ENCODE measurements at places on chromosomes 2 and 18.

- peak; percentile 64 for DNase-seq
Measured at GRCh38 chr2:49255409-49255971, 101.2 kb upstream of the FSHR start.

- DNase-seq, result no peak
Measured at GRCh38 chr2:155975734-155976133, 356.8 kb downstream of the NR4A2 start.

DNA sequence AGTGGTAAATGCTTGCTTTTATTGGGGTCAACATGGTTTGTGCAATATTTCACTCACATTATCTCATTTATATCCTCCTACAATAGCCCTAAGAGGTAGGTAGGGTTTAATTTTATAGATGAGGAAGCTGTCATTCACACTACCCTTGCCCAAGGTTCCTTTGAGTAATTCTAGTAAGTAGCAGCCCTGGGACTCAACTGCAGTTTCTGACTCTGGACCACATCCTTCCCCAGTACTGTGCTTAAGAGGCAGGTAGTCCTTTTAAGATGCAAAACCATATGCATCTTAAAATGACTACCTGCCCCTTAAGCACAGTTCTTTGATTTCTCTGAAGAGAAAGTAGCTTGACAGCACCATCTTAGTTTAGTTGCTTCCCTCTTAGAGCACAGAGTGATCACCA lies 15.7 kb upstream of the NT5C1B start:
- no peak for DNase-seq

- no peak for DNase-seq
Measured at GRCh38 chr2:24915796-24916195, 4.2 kb downstream of the ADCY3 start.

- DNase-seq, result no peak
Measured at GRCh38 chr18:50796495-50796894, 23.3 kb downstream of the MRO start.

GRCh38 chr2:236168110-236169080 lies at the start of gene GBX2:
Gene GBX2, minus strand, starts transcription at chr2:236168386. Its CDS starts 415 bp downstream, at chr2:236167971.
- peak; percentile 53 for DNase-seq

DNA sequence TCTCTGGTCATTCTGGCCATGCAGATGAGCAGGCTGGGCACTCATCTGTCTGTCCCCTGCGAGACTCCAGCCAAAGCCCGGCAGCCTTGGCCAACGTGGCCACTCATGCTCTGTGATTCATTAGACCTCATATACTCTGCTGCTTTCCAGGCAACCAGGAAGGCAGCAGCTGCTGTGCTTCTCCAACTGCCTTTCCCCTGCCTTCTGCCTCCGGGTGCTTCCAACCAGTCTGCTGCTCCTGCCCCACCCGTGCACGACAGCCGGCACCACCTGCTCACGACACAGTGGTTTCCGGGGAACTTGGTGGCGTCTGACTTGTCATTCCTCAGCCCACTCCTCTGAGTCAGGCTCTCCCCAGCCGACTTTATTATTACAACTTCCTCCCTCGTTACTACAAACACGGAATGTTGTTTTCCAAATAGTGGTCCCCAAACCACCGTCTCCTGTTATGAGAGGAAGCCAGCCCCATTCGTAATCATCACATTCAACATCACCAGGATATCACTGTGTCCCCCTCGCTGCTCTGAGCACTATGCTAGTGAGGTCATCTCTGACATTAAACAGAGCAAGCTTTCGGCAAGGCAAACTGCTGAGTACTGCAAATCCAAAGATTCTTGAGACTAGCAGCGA lies 392.4 kb downstream of the ALK start:
- DNase-seq, result no peak

- no peak for DNase-seq
Measured at GRCh38 chr2:12424219-12424618, 292.5 kb upstream of the TRIB2 start.

DNA sequence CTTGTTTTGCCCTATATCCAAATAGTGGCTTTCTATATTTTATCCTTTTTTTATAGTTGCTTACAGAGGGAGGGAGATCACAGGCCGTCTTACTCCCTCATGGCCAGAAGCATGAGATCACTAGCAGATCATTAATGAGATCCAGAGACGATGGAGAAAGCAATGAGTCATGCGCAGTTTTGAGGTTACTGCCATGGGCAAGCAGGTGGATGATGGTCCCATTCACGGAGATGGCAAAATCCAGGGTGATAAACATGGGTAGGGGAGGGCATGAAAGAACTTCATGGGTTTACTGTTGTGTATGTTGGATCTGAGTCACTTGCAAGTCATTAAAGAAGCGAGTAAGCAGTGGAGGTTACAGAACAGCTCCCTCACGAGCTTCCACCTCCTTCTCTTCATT lies 60.4 kb downstream of the C18orf63 start:
- no peak for DNase-seq

- no peak for DNase-seq
Measured at GRCh38 chr18:32152705-32153448, 37.0 kb upstream of the MEP1B start.

GRCh38 chr18:37395138-37395537 lies 170.5 kb downstream of the CELF4 start:
- DNase-seq, result no peak

DNA sequence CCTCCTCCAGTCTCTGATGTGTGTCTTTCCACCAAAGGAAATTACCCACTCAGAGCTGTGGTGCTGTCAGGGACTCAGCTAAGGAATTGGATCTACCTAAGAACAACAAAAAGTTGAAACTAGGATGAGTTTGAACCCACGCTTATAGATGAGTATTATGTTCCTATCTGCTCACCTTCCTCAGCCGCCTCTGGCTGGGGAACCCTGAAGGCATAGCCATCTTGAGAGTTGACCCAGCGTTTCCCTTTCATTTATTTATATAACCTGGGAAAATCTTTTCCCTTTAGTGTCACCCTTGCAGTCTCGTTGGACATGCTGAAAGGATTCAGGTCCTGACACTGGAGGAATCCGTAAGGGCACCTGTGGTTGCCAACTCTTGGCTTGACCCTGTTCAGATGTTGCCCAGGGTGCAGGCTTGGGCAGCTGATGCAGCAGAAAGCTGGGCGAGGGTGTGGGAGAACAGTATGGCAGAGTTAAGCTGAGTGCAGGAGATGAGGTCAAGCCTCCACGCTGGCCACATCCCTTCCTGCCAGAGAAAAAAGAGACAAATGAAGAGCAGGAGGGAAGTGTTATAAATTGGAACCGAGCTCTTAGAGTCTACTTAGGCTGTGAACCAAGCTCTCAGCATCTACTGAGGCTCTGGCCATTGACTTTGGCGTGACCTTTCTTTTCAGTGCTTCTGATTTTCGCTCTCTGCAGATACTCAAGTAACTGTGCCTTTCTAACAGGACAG lies 1.9 kb downstream of the CDH20 start:
- peak; percentile 43 for DNase-seq

GRCh38 chr18:3902676-3903075 lies 452.7 kb downstream of the TGIF1 start:
- no peak for DNase-seq

DNA sequence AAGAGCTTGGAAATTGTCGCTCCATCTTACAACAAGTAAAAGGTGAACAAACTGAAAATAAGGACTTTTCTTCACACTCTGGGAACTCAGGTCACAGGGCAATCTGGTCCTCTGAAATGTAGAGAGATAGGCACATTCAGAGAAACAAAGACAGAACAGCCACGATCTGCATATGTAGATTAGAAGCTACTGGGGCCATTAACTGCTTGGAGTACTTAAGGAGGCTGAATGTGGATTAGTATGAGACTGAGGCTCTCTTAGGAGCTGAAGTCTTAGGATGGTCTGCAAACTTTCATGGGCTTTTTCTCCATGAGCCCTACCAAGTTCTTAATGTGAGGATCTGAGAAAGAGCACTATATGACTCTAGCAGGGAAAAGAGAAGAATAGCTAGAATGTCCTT lies 265.3 kb upstream of the NXPH2 start:
- DNase-seq, result no peak

GRCh38 chr2:201072201-201072530 lies 365 bp downstream of the NDUFB3 start:
- DNase-seq, result peak; percentile 17

- no peak for DNase-seq
Measured at GRCh38 chr2:33430077-33430476, 46.4 kb upstream of the RASGRP3 start.

DNA sequence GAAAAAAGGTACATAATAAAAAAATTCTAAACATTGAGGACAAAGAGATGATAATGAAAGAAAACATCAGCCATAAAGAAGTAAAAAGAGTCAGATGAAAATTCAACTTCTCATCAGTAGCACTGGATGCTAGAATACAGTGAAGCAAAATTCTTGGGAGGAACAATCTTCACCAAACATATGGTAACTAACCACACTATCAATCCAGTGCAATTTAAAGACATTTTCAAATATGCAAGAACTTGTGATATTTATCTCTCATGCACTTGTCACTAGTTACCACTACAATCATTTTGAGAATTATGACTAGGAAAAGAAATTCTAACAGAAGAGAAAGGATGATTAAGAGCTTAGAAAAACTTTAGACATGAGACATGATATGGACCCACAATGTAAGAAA lies 127.4 kb downstream of the RTTN start:
- DNase-seq, result no peak

DNA sequence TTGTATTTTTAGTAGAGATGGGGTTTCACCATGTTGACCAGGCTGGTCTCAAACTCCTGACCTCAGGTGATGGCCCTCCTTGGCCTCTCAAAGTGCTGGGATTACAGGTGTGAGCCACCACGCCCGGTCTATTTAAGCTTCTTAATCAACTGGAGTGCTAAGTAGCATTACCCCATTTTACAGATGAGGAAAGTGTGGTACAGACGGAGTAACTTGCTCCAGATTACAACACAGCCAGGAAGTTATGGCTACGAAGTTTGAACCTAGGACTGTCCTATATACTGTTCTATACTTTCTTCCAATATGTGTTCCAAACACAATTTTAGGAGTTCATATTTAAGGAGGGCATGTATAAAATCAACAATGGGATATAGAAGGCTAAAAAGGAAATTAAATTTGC lies 197.7 kb downstream of the TGIF1 start:
- no peak for DNase-seq

- no peak for DNase-seq
Measured at GRCh38 chr18:13563390-13563805, 163.0 kb downstream of the FAM210A start.

GRCh38 chr18:48321536-48321935 lies 87.6 kb downstream of the ZBTB7C start:
- DNase-seq, result no peak

DNA sequence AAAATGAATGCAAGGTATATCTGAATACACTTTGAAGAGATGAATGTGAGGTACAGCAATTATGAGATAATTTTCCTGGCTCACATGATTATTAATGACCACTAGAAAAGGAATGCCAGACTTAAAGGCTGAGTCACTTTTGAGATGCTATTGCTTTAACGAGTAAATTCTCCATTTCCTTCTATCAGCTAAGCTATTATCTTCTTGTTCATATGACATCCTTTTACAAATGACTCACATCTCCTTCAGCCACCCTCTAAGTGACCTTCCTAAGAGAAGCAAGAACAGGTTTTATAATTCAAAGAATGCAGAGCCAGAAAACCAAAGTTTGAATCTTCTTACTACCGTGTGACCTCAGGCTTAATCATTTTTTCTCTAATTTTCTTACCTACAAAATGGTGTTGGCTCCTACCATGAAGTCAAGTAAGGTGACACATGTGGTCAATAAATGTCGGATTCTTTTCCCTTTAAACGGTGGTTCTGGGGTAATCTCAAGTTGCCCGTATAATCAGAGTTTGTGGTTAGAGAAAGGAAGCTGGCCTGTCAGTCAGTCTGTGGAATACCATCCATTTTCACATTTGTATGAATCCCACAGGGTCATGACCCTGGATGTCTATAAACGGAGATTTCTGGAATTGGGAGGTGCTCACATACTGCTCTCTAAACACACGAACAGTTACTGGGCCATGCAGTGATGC lies 184.0 kb upstream of the PID1 start:
- DNase-seq, result no peak

- no peak for DNase-seq
Measured at GRCh38 chr2:46042207-46042637, 255.0 kb upstream of the EPAS1 start.

DNA sequence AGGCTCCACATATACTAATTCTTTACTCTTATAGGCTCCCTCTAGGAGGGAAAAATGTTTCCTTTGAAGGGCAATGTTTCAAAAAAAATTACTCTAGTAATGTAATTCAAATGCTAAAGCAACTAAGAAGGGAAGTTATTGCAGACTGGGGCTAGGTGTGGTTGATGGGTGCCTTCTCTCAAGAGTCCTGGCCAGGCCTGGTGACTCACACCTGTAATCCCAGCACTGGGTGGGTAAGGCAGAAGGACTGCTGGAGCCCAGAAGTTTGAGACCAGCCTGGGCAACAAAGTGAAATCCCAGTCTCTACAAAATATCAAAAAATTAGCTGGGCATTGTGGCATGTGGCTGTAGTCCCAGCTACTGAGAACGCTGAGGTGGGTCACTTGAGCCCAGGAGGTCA lies 31.2 kb upstream of the CDKL4 start:
- no peak for DNase-seq

DNA sequence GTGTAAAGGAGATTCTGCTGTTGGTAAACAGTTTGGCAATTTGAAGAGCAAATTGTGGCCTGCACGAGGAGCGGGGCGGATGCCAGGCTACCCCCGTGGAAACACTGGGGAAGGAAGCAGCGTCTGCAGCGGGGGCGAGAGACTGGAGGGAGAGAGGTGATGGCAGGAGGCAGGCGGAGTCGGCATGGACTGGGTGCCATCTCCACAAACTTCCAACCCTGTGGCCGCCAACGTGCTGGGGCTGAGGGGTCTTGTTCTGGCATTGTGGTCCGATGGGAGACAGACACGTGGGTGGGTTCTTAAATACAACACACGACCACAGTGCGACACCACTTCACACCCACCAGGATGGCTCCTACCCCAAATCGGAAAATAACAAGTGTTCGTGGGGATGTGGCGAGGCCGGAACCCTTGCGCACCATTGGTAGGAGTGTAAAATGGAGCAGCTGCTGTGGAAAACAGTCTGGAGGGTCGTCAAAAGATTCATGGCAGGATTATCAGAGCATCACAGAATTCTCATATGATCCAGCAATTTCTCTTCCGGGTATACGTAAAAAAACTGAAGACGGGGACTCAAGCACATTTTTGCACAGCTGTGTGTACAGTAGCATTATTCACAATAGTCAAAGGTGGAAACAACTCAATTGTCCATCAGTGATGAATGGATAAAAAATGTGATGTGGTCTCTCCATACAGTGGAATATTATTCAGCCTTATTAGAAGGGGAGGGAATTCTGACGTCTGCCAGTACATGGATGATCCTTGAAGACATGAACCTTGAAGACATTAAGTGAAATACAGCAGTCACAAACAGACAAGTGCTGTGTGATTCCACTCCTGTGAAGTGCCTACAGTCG lies 82.4 kb upstream of the HPCAL1 start:
- peak; percentile 50 for DNase-seq

- no peak for DNase-seq
Measured at GRCh38 chr2:13968811-13969210, 663.7 kb upstream of the LRATD1 start.

- no peak for DNase-seq
Measured at GRCh38 chr18:10247742-10248082, 206.7 kb upstream of the APCDD1 start.
